Lower lobe of right lung (tissue), 2 donors: ENCODE measurements at places on chromosomes 16 and 17. TPM values are rescaled to one million over a fixed set of nuclear protein-coding genes. Genes with fewer than 3 reads are reported as not detected.

- no peak for DNase-seq
Measured at GRCh38 chr16:76176616-76177015, 100.6 kb upstream of the CNTNAP4 start.

- DNase-seq, result no peak
Measured at GRCh38 chr16:10981697-10982216, 37.4 kb downstream of the CLEC16A start.

SULT1A2 gene
- total RNA-seq, result 10.3 TPM

- no peak for DNase-seq
Measured at GRCh38 chr16:5852151-5852550, 754.6 kb upstream of the EEF2KMT start.
